ENCODE measurements at places on chromosomes 5 and 9.

DNA sequence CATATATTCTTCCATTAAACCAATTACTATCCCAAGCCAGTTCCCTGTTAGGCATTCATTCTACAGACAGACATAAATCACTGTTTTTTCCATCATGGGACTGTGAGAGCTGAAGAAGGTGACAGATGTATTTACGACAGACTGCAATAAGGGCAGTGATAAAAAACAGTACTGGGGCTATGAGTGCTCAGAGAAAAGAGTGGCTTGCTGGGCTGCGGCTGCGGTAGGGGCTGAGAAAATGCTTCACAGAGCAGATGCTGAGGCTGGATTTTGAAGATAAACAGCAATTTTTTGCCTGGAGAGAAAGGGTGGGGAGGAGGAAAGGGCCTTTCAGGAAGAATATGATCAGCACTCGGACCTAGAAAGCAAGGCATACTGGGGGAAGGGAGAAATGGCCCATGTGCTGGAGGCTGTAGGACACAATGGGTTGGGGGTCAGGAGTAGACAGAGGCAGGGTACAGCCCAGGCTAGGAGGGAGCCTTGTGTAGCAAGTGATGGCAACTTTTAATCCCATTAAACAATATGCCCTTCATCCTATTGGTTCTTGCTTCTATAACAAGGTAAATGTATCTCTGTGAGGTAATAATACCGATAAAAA is 279.3 kb downstream of the ASTN2 start:
- no peak for DNase-seq

GRCh38 chr5:3854188-3854821 is 258.7 kb downstream of the IRX1 start:
- no peak for DNase-seq

- DNase-seq, result no peak
Measured at GRCh38 chr9:87428659-87429058, 69.0 kb upstream of the DAPK1 start.

DNA sequence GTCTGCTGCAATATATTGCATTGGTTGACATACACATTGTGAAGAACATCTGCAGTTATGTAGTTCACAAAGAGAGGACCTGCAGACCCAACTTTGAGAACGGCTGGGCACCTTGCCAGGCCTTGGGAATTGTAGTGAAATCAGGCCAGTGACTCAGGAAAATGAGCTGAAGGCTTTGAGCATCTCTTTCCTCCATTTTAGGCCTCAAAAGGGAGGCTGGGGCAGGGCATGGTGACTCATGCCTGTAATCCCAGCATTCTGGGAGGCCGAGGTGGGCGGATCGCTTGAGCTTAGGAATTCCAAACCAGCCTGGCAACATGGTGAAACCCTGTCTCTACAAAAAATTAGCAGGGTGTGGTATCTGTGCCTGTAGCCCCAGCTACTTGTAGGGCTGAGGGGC is 1.4 kb upstream of the IPPK start:
- peak; percentile 88 for DNase-seq

- no peak for DNase-seq
Measured at GRCh38 chr5:105034401-105034763, 1471.8 kb upstream of the NUDT12 start.

DNA sequence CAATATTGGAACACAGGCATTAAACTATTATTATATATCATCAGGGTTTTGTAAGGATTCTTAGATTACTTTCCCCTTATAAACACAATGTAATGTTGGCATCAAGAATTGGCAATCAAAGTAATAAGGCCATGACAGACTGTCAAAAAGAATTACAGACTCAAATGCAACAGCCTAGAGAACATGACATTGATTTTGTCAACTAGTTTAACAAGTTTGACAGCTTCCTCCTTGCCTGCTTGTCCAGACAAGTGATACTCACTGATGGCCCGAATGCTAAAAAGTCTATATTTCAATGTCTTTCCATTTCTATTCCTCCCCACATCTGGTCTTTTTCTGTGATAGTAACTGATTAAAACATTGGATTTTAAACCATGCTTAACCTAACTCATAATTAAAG is 6.4 kb upstream of the ANKRD31 start:
- DNase-seq, result no peak

- no peak for DNase-seq
Measured at GRCh38 chr9:137918331-137919094, 40.9 kb downstream of the CACNA1B start.

GRCh38 chr9:121294866-121295661 is 27.1 kb downstream of the GSN start:
- DNase-seq, result no peak

GRCh38 chr5:72468606-72469005 is 38.6 kb downstream of the ZNF366 start:
- no peak for DNase-seq

- no peak for DNase-seq
Measured at GRCh38 chr5:168464214-168464613, 22.1 kb upstream of the RARS1 start.

GRCh38 chr5:159050316-159051143 is 49.2 kb downstream of the EBF1 start:
- DNase-seq, result peak; percentile 50

DNA sequence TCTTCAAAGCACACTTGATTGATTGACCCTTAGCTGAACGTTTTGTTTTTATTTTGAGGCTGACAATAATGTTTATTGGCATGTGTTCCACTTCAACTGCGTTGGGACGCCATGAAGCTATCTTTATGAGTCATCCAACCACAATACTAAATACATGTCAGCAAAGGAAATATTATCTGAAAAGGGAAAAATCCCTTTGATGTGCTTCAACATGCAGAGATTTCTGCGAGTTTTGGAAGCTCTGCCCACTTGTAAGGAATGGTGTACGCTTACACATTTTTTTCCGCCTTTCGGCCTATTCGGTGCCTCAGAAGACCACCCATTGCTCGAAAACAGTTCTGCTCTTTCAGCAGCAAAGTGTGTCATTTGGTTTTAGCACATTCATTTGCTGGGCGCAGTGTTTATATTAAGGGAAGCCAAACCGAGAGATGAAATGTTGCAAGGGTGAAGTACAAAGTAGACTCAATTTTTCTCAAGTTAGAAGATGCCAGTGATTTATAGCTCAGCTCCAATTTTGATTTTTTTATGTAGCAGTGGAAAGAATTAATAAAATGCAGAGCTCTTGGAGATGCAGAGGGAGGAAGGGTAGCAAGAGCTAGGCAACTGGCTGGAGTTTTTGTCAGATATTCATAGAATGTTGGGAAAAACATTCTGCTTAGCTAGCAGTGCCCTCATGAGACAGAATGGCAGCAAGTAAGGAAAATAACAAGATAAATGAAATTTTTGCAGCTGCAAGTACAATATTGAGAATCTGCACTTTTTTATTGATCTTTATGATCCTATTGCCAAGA is 68.9 kb downstream of the PRDM6 start:
- DNase-seq, result peak; percentile 62

All from EL (cell line).